ENCODE measurements at places on chromosomes 1 and 21.
A peak's percentile ranks its signal among the peaks of the same experiment; 100 is the strongest.

DNA sequence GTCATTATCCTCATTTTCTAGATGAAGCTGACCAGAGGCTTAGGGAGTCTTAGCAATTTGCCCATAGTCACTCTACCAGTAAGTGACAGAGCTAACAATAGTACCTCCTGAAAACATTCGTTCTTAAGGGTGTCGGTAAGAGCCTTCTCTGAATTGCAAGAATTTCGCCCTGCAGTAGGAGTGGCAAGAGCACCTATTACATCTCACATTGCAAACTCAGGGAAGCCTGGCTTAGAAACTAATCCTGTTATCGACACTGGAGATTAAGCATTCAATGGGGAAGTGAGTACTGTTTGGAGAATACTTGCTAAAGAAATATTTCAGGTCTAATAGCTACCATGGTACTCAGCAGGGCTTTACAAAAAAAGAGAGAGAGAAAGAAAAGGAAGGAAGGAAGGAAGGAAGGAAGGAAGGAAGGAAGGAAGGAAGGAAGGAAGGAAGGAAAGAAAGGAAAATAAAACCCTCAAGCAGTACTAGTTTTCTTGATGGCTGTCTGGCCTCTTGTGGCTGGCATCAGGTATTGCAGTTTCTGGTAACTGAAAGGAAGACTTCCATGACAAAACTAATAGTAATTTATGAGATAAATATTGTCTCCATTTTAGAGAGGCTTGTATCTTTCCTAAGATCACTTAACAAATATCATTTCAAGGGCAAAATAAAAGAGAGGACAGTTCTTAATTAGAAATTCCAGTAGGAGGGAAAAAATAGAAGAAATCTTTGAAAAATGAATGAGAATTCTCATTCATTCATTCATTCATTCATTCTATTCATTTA is 10.4 kb downstream of the C1orf226 start:
- DNase-seq, result peak; percentile 80

- no peak for DNase-seq
Observed at GRCh38 chr1:233295975-233296322, 424 bp upstream of the PCNX2 start.

DNA sequence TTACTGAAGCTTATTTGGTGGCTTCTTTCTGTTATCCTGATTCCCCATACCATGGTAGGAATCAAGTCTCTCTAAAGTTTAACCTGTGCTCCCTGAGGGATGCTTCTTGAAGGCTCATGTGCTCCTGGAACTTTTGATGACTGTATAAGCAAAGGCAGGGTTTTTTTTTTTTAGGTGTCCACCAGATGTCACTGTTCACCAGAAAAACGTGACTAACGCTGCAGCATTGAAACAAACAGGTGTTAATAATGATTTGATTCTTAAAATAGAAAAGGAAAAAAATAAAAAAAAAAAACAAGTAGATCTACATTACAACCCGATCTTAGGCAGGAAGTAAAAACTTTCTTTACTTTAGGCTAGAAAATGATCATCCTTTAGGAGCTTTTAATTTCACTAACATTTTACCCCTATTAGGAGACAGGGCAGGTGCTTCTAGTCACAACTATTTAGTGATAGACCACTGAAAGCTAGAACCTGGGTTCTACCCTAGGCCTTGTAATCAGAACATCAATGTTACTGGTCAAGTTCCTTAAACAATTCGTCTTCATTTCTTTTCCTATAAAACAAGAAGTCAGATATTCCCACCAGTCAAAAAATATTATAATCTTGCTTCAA is 223.0 kb downstream of the PLA2G4A start:
- peak; percentile 73 for DNase-seq

GRCh38 chr1:5954964-5955363 is 37.3 kb downstream of the NPHP4 start:
- DNase-seq, result no peak

DNA sequence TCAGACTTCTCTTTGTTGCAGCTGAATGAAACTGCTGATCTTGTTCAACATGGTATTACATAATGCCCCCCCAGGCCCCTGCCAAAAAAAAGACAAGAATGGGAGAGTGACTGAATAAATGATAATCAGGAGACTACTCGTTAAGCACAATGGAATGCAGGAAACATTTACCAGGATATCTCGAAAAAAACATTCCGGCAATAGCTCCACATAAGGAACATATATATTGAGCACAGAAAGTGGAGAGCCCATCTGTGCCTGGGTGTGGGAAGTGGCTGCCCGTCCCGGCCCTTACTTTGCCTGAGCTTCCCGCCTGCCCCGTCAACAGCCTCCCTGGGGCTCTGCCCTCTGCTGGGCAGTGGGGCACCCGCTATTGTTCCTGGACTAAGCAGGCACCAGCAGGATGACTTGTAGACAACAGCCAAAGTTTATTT is 13.3 kb downstream of the TRIM11 start:
- peak; percentile 84 for DNase-seq

DNA sequence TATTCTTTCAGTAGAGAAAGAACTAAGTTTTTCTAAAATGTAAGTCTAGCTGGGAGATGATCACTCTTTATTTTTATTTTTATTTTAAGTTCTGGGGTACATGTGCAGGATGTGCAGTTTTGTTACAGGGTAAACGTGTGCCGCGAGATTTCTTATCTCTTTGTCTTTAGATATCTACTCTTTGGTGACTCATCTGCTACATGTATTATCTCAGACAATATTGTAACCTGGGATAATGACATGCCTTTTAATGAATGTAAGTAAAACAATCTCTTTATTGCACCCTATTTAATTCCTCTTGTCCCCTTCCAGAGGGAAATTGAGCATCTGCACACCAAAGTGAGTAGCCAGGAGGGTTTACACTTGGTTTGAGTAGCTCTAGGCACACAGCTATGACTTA is 9.4 kb downstream of the CR2 start:
- DNase-seq, result no peak

GRCh38 chr1:60071296-60071695 is 2.3 kb downstream of the C1orf87 start:
- no peak for DNase-seq

DNA sequence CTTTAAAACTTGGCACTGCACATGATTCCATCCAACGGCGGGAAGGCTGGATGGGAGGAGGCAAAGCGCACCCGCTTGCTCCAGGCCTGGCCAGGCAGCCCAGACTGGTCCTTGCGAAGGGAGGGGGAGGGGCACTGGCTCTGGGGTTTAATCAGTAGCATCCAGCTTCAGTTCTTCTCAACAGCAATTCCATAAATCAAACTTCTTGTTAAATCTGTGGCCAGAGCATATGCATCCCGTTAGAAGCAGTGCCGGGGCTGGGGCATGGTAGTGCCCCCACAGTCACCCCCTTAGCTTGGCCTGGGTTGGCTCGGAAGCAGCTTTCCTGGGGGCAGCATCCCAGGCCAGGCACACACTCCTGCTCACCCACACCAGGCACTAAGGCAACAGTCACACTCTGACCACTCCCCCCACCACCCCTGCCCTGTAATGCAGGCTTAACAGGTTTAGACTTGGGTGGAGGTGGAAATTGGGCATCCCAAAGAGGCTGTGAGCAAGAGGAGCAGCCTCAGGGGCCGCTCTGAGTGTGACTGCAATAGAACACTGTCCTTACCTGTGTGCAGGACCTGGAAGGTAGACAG is 94.1 kb upstream of the CASZ1 start:
- DNase-seq, result no peak

- DNase-seq, result peak; percentile 67
Observed at GRCh38 chr1:162632698-162633080, 425 bp downstream of the DDR2 start.

GRCh38 chr21:36122977-36123376 is 11.9 kb upstream of the CBR3 start:
- DNase-seq, result peak; percentile 29

- no peak for DNase-seq
Observed at GRCh38 chr1:204385727-204386126, 25.9 kb downstream of the PPP1R15B start.

DNA sequence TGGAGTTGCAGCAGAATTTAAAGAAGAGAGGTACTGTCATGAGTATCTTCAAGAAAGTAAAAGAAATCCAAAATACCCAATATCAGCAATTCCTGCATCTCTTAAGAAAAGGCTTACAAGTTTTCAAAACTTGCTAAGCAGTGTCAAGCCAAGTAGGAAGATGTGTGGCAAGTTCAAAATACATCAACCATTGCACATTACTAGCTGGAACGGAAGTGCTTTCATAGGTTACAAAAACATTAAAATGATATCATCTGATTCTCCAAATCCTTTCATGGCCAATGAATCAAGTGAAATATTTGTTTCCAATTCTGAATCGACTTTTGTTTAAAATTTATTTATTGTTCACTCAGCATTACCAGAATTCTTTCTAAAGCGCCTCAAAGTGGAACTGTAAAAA is 5.7 kb upstream of the ABCA4 start:
- peak; percentile 40 for DNase-seq

GRCh38 chr1:28159243-28159642 is 17.2 kb downstream of the PTAFR start:
- no peak for DNase-seq

GRCh38 chr1:209095627-209096595 is 487.6 kb upstream of the CAMK1G start:
- DNase-seq, result peak; percentile 16

GRCh38 chr1:175269151-175269550 is 76.6 kb upstream of the KIAA0040 start:
- no peak for DNase-seq

GRCh38 chr1:65036570-65037051 is 70.3 kb upstream of the JAK1 start:
- DNase-seq, result no peak
